ENCODE measurements at places on chromosomes 3 and 15.

DNA sequence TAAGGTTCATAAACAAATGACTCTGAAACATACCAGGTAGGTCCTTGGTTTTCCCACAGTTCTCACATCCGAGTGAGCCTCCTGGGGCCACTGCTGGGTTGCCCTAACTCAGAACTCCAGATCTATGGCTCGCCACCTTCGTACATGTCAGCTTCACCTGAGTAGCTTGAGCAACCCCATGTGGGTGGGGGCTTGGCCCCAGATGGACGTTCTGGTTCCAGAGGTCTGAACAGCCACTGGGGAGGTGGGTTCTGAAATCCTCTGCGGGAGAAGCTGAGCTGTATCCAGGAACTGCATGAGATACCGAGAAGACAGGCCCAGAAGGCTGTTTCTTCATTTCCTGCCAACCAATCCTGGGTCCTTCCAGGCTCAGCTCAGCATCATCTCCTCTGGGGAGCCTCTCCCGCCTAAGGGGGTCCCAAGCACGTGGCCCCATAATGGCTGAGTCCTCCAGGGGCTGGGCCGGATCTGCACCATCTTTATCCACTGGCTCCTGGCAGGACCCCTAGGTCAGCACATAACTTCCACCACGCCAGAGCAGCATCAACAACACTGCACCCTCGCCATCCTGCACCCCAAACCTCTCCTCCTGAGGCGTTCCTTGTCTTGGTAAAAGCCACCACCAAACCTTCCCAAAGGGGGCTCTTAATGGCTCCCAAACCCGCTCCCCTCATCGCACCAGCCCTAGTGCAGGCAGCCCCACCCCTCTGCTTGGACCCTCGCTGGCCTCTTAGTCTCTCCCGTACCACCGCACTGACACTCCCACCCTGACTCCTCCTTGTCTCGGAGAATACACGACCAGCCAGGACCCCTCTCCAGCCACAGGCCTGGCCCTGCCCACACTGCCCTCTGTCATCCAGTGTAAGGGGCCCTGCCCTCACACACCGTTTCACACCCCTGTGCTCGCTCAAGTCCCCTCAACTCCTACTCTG is 39.8 kb downstream of the PCSK6 start:
- DNase-seq = no peak

DNA sequence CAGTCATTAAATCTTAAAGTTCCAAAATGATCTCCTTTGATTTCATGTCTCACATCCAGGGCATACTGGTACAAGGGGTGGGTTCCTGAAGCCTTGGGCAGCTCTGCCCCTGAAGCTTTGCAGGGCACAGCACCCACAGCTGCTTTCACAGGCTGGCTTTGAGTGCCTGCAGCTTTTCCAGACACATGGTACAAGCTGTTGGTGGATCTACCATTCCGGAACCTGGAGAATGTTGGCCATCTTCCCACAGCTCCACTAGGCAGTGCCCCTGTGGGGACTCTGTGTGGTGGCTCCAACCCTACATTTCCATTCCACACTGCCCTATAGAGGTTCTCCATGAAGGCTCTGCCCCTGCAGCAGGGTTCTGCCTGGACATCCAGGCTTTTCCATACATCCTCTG is 211.1 kb upstream of the THBS1 start:
- DNase-seq = no peak

- DNase-seq = no peak
These were observed 46.3 kb downstream of the LSM3 start for GRCh38 chr3:14224895-14225294.

GRCh38 chr3:53155760-53156159 is 5.2 kb upstream of the PRKCD start:
- DNase-seq = no peak

DNA sequence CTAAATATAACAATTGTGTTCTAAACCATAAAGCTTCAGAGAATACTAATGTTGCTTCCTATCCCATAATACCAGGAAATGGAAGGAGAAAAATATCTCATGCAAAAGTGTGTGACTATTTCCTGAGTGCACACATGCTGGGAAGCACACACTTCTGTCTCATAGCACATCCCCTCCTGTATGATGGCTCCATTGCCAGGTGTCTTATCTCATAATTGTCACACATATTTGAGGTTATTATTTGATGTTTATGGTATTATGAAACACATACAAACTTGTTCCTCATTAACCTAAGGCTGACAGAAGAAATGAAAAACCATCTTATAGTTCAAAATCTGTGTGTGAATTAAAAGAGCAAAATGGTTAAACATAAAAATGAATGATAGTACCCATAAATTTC is 65.4 kb downstream of the SERP1 start:
- no peak for DNase-seq

DNA sequence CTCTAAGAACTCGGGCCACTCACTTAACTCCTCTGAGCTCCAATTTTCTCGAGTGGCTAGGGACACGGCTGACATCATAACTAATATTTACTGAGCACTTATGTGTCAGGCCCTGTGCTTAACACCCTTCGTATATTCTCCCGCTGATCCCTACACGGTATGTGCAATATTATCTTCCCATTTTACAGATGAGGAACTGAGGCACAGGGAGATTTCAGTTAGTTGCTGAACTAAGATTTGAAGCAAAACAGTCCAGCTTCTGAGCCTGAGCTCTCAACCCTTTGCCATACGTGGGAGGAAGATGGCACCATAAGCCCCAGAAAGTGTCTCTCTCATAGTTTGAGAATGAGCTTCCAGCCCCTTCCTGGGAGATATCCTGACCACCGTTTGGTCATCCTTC is 19.6 kb downstream of the FAH start:
- no peak for DNase-seq

GRCh38 chr15:41990691-41991090 is 18.3 kb upstream of the EHD4 start:
- DNase-seq = no peak

DNA sequence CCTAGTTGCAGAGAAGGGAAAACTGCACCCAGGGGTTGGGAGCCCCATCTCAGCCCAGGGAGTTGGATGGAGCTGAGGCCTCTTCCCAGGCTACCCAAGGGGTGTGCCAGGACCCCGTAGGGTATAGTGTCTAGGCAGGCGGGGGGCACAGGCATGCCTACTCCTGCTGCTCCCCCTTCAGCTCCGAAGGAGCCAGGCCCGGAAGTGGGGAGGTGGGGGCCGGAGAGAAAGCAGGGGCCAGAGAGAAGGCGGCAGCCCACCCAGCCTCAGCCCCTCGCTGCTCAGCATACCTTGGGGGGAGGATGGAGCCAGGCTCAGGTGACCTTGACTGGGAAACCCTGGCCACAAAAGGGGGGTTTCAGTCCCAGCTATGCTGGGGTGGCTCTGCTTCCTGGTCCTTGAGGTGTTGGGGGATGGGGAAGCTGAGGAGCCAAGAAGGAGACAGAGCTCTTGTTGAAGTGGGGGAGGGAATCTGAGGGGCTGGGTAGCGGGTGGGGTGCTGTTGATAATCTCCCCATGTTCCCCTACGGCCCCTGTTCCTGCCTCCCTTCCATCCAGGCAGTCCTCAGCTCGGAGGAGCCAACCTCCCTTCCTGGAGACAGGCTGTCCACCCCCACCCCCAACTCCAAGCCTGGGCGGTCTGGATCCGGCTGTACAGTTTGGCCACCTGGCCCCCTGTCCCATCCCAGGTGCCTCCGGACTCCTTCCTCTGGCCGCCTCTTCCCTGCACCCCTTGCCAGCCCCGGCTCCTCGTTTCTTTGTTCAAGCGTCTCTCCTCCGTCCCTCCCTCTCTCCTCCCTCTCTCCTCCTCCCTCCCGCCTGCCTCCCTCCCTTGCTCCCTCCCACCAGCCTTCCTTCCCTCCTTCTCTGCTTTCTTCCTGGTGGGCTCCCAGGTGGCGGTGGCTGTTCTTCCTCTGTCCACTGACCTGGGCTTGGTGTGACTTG is 1.7 kb downstream of the SEMA3F start:
- DNase-seq = no peak

DNA sequence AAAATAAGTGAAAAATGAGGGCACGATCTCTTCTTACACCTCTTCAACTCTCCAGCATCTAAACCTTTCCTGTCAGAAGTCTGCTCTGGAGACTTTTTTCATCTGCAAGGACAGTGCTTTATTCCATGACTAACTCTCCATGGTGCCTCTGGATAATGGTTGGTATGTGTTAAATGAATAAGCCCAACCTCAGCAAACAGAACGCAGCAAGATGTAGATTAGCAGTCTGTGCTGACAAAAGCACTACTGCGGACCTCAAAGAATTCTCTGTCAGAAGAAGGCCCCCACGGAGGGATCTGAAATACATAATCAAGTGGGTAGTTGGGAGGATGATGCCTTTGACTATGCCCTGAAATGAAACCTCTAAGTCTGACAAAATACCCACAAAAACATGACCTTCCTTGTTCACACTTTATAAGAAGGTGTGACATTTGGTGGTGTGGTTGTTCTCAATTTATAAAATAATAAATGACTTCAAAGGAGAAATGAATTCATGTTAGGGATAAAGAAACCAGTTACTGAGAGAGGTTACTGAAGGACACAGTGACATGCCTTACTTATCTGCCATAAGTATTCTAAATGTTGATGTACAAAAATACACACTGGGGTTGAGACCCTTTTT is 43.2 kb upstream of the ADCY5 start:
- DNase-seq = no peak

GRCh38 chr3:159765030-159765859 is 223.4 kb upstream of the IL12A start:
- peak; percentile 99 for DNase-seq

- DNase-seq = peak; percentile 32
These were observed 307.8 kb upstream of the AGTR1 start for GRCh38 chr3:148389916-148390315.

DNA sequence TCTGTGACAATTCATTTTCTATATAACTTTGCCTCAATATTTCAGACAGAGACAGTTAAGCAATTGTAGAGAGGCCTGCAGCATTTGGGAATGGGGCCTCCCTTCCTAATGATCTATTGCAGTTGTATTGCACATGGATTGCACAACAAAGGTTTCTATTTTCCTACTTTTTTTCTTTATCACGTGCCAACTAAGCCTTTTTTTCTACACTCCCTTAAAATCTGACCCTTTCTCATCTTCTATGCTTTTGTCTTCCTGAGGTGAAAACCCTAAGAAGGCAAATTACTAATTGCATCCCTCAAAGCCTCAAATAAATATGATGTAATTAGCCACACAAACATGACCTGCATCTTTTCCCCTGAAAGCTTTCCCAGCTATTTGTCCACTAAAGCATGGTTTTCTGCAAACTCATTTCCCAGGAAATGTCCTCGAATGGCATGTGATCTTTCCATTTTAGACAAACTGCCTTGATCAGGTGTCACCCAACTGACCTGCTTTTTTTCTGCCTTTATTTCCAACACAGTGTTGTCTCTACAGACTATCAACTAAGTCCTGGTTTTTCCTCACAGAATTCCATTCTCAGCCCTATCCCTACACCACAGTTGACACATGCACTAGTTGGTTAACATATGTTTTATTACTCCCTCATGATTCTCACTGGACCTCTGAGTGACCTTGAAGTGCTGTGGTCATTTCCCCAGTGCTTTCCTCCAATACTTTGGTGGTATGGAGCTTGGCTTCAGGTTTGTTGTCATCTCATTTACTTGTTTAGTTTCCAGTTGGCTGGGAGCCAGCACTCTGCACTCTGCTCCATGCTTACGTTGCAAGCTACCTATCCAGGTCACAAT is 31.9 kb upstream of the TSC22D2 start:
- no peak for DNase-seq

- no peak for DNase-seq
These were observed 4.8 kb downstream of the GASK1A start for GRCh38 chr3:42983927-42984326.

DNA sequence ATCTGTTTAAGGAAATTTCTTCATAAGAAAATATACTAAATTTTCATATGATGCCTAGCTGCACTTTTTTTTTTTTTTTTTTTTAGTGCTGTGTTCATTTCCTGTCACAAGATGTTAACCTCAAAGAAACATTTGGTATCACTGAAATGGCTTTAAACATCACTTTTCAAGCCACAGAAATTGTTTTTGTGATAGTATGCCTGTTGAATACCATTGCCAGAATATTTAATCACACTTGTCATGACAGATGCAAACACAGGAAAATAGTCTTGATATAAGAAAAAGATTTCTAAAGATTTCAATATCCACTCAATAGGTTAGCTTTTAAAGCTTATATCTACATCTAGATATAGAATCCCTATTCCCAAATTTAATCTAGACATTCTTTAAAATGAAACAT is 608.5 kb upstream of the AGTR1 start:
- no peak for DNase-seq

- peak; percentile 76 for DNase-seq
These were observed 26.7 kb downstream of the ABHD2 start for GRCh38 chr15:89114990-89115389.

DNA sequence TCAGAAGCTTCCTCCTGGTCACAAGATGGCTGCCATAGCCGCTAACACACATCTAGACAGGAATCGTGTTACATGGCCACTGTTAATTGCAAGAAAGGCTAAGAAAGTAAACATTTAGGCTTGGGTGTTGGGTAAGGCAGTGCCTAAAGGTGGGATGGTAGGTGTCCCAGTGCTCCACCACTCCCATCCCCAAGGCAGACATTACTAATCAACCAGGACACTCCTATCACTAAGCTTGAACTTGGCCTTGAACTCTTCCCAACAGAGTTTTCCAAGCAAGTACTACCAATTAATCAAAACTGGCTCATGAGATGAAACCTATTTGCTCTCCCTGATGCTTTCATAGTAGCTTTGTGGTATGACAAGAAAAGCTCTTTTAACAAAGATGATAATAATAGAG is 37.9 kb upstream of the C3orf80 start:
- DNase-seq = no peak

GRCh38 chr3:196971094-196971698 is 2.6 kb upstream of the PIGZ start:
- no peak for DNase-seq

DNA sequence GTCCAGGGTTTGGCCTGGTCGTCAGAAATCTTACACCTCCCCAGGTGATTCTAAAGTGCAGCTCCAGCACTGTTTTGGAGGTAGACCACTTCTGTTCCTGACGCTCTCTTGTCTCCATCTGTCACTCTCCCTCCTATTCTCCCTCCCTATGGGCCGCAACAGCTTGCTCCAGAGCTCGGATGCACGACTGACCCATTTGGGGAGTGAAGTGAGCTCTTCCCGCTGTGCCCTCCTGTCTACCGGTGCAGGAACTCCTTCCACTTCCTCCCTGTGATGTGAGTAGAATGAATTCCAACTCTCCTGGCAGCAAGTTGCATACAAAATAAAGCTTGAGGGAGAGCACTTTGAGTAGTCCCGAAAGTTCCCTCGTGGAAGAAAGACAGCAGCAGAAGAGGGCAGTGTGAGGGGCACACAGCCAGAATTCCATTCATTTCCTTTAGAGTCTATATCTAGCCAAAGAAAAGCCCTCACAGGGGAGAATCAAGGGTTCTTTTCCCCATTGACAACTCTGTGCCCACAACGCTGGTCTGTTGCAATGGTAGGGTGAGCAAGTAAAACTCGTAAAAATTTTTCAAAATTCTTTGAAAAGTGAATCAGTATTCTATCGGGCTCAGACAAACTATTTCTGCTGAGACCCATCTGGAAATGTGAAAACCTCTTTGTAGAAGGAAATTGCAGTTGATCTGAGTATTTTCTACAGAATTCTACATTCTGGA is 39.9 kb upstream of the BDH1 start:
- no peak for DNase-seq

DNA sequence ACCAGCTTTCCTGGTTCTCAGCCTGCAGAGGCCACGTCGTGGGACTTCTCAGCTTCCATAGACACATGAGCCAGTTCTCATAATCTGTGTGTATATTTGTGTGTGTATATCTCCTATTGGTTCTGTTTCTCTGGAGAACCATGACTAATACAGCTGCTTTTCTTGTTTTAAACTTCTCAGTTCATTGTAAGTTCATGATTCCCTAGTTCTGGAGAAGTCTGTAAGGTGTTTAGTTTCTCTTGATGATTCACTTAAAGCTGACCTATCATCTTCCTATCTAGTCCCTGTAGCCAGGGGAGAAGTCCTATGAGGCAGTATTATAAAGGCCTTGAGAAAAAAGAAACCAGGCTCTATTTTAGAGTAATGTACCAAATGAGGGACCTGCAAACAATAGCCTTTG is 147.7 kb downstream of the RYR3 start:
- DNase-seq = no peak
